ENCODE measurements at places on chromosomes 4 and X.

GRCh38 chr4:176193938-176194337 lies 1.4 kb downstream of the SPATA4 start:
- no peak for DNase-seq

DNA sequence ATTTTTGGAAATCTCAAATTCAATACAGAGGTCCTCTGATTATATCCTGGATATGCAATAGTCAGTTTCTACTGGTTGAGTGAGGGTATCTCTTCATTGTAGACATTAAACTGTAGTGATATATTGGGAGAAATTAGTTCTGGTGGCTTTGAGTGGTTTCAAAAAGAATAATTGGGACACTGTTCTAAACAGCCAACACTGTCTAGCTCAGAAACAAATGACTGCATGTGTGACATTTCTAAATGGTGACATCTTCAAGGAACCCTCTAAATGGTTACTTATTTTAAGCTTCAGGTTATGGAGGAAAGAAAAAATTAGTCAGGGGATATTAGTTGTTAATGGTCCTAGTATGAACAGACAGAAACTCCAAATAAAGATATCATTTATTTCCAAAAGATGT lies 186.2 kb downstream of the LARP7 start:
- DNase-seq = no peak

GRCh38 chr4:117474987-117475386 lies 389.6 kb upstream of the TRAM1L1 start:
- DNase-seq = no peak

GRCh38 chr4:86380181-86380724 lies 20.4 kb upstream of the MAPK10 start:
- no peak for DNase-seq

- no peak for DNase-seq
Observed at GRCh38 chrX:30635630-30636029, 17.6 kb upstream of the GK start.

DNA sequence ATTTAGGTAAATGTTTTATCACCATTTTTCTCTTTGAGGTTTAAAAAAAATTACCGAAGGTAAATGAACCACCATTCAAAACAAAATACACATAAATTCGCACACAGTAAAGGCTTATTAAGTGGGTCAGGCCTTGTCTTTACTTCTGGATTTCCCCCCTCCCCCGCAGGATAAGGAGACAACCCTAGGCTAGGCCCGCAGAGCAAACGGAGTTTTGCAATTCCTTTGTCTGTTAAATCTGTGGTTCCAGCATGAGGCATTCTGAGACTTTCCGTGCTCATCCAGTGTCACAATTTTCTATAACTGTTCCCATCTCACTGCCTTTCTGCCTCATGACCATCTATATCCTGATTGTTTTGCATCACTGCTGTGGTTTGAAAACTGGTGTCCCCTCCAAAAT lies 307.4 kb downstream of the DCHS2 start:
- no peak for DNase-seq

- no peak for DNase-seq
Observed at GRCh38 chrX:29858714-29859113, 356.6 kb upstream of the MAGEB2 start.

GRCh38 chr4:183617075-183617474 lies 41.9 kb downstream of the RWDD4 start:
- no peak for DNase-seq

GRCh38 chrX:114800719-114801118 lies 216.7 kb downstream of the IL13RA2 start:
- no peak for DNase-seq

DNA sequence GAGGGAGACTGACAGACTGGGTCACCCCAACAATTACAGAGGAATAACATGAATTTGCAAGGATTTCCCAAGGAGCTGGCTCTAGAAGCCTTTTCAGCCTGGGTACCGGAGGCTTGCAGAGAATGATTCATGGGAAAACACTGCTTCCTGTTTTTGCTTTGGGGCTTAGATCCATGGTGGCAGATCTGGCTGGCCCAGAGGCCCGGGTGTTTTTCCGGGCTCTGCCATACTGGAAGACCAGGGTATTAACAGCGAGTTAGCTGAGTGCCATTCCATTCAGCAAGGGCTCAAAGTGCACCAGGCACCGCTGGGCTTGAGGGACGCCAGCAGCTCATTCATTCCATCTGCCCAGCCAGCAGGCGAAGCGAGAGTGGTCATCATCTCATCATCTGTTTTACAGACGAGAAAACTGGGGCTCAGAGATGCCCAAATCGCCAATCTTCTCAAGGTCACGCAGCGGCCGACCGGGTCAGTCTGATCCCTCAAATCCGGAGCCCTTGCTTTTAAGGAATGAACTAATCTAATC lies 1.3 kb downstream of the WDR1 start:
- no peak for DNase-seq

DNA sequence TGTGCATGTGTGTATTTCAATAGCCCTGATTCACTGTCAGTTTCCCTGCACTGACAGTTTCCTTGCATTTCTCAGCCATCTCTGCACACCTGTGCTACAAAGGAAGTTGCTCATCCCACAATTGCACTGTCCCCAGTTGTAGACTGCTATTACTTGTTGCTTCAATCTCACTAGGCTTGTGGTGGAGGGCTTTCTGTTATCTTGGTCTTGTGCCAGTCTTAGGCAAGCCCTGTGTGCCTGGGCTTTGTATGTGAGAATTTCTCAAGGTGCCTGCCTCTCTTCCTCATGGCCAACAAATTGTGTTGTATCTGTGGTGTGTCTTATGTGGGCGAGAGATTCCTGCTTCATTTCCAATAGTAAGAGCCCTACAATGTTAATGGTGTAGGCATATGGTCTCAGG lies 467.4 kb downstream of the GRIA2 start:
- DNase-seq = no peak

DNA sequence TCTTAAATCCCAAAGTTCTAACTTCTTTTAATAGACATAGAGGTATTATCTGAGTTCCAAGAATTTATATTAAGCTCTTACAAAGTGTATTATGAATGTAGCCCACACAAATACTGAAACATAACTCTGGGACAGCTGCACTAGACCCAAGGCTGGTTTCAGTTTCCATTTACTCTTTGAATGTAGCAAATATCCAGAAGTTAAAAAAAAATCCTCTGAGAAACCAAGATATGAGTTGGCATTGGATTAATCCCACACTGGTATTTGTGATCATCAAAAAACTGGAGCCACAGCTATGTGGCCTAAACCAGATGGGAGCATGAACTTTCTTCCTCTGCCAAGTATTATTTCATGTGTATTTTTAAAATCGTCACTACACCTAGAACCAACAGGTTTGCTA lies 23.6 kb upstream of the SMPX start:
- DNase-seq = no peak

DNA sequence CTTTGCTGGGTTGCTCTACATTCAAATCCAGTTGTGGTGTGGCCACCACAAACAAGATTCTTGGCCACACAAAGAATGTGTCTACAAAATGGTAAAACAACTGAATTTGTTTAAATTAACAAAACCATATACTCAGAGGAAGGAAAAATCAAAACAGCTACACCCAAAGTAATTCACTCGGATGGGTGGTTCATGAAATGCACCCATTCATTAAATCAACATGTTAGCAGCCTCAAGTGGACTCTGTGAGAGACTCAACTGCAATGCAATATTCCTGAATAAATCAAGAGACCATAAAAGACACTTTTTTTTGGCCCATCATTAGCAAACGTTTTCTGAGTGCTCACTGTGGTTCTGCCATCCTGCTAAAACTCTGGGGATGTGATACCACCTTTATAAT lies 11.2 kb upstream of the AMELX start:
- no peak for DNase-seq

DNA sequence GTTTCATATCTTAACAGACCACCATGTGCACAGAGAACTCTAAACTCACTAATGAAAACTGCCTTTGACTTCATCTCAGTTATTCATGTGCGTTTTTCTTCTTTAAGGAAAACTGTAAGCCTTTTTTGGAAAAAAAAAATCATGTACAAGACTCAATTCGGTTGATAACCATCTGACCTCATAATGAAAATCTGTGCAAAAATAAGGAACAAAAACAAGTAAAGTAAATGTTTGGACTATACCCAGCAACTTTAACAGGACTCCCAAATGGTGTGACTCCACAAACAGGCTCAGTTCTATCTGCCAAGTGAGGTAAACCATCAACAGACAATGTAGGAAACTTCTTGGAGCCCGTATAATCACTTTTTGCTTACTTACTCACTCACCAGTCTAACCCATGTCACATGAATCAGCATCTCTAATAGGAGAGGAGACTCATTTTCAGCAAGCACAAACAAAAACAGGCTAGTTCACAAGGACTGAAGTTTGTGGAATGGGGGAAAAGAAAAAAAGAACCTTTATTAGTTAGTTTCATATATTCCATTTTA lies 9.3 kb downstream of the APOO start:
- no peak for DNase-seq

DNA sequence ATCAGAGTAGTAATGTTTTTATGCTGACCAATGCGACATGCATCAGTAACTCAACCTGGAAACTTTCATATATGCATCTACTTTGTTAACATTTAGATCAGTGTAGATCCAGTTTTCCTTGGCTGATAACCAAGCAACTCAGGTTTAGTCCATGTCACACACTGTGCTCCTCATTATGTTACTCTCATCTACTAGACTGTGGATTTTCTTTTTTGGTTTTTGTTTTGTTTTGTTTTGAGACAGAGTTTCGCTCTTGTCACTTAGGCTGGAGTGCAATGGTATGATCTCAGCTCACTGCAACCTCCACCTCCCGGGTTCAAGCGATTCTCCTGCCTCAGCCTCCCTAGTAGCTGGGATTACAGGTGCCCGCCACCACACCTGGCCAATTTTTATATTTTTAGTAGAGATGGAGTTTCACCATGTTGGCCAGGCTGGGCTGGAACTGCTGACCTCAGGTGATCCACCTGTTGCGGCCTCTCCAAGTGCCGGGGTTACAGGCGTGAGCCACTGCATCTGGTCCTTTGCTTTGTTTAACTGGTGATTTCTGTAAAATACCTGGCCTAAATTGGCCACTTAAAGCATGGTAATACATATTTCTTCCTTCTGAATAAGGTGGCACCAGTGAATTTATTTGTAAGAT lies 48.6 kb downstream of the SMARCAD1 start:
- no peak for DNase-seq

DNA sequence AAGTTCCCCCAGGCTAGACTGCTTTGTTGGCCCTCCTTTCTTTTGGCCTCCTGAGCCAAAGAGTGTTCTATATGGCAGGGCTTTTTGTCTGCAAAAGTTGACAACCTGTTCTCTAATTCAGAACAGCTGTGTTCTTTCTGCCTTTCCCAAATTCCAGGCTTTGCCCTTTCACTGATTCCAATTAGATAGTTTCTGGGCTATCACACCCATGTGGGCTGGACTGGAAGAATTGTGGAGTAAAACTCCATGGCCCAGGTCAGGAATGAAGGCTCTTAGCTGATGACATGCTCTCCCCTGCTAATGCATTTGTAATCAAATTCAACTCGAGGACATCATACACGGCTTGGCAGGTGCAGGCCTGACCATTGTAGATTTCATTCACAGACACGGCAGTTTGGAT lies 19.4 kb downstream of the BMP3 start:
- DNase-seq = no peak

- DNase-seq = no peak
Observed at GRCh38 chrX:21639775-21640174, 18.4 kb downstream of the KLHL34 start.

- DNase-seq = no peak
Observed at GRCh38 chrX:122703762-122704161, 480.3 kb upstream of the GRIA3 start.

GRCh38 chrX:9899640-9900111 lies 67.5 kb upstream of the CLDN34 start:
- DNase-seq = no peak

DNA sequence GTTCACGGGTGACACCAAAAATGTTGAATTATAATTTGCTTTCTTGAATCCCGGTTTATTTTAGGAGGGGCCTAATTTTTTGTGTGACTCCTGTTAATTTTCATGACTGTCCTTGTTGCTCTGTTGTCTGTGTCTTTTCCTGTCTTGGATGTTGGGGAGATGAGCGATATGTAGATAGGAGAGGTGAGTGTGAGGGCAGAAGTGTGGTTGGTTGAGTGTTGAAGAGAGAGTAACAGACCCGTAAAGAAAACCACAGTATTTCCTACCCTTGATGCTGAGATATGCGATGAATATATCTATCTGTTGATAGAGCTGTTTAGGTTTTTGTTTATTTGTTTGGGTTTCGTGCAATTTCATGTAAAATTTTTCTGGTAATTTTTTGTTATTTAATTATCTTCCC lies 70.5 kb downstream of the CPE start:
- DNase-seq = no peak

DNA sequence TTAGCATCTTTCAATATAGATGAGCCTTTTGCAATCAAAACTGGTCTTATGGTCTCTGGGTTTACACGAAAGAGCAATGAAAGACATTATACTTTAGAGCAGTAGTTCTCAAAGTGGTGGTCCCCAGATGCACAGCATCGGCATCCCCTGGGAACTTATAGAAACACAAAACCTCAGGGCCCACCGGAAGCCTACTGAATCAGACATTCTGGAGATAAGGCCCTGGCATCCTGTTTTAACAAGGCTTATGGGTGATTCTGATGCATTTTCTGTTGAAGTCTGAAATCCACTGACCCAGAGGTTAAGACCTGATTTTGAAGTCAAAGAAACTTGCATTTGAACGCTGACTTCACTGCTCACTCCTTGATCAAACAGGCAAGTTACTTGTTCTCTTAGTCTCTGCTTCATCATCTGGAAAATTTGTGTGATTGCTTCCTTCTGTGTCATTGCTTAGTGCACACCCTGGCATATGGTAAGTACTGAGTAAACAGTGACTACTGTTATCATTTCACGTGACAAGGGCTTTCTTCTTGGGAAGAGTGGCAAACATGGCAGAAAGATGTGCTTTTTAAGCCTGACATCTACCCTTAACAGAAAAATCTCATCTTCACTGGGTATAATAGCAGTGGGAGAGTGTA lies 14.5 kb downstream of the CHRNA9 start:
- no peak for DNase-seq

DNA sequence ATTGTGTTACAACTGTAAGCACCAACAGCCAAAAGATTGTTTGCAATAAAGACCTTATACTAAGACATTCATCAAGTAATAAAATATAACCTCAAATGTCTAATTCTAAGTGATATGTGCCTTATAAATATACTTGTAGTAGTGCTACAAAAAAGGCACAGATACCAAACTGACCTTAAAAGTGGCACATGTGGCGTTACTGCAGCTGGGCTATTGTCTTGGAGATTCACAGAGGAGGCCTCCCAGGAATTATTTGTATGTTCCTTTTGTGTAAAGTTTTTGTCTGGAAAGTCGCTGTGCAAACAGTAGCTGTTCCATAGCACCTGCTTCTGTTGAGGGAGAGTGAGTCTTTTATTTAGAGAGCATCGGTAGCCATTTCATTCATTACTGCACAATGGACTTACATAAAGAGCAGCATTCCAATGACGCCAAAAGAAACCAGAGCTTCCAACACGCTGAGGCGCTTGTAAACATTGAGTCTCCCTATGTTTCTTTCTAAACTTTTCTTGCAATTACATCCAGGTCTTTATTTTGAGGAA lies 143.7 kb downstream of the RPA4 start:
- no peak for DNase-seq

GRCh38 chr4:173332021-173332487 lies 2.1 kb downstream of the HMGB2 start:
- DNase-seq = no peak

Measured in stimulated activated CD8-positive, alpha-beta memory T cell treated with anti-CD3 and anti-CD28 coated beads, Interleukin-2, amount 100 ng/mL, for 48 hours (primary cell).